ENCODE measurements at places on chromosomes 11 and 22.

- no peak for DNase-seq
Measured at GRCh38 chr22:26903030-26903856, 245.9 kb downstream of the MIAT start.

GRCh38 chr11:92206441-92206840 is 18.2 kb upstream of the FAT3 start:
- no peak for DNase-seq

DNA sequence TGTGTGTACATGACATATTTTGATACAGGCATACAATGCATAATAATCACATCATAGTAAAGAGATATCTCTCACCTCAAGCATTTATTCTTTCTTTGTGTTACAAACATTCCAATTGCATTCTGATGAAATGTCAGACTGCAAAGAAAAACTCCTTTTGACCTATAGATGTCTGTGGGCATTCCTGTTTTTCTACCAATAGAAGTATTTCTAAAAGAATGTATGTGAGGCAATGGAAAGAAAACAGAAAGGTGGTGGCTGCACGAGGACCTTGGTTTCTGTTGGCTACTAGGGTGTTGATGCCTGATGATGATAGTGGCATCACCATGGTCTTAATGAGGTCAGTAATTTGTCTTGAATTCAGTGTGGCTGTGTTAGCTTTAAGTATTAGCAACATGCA is 137.0 kb upstream of the ANO3 start:
- DNase-seq, result no peak

DNA sequence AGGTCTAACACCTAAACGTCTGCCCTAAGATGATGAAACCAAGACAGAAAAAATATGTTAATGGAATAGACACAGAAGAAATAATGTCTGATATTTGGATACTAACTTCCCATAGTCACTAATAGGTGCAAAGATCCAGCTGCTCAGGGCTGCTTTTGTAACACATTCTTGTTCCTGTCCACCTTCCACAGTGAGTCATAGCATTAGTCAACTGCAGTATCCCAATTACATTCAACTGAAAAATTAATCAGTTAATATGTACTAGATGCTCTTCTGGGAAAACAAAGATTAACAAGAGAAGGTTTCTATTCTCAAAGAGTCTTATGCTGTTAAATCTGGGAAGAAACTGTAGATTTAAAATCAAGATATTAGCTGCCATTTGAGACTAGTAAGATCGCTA is 47.6 kb downstream of the HEPHL1 start:
- DNase-seq, result no peak

DNA sequence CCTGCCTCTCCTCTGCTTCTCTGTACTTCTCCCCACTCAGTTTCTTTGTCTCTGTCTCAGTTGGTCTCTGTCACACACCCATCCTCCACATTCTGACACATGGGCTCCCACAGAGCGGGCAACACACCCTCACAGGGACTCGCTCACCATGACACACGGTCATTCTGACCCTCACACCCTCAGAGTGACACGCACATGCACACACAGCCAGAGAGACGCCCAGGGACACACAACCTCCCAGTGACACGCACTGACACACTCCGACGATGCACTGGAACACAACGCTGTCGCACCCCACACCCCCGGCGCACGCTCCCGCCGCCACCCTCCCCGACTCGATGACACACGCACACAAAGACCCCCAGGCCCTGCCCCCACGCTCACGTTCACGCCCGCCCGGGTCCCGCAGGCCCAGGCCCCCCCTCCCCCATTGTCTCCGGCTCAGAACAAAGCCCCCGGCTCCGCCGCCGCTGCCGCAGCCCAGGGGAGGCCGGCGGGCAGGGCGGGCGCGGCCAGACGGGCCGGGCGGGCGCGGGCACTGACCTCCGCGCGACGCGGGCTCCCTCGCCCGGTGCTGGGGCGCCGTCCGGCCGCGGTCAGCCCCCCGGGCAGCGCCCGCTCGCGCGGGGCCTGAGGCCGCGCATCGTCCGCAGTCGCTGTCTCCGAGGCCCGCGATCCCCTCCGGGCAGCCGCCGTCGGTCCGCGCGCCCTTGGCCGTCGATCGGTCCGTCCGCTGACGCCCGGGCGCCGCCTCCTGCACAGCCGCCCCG is 404 bp downstream of the DCHS1 start:
- no peak for DNase-seq

GRCh38 chr11:103892603-103893002 is 143.8 kb upstream of the DDI1 start:
- no peak for DNase-seq

DNA sequence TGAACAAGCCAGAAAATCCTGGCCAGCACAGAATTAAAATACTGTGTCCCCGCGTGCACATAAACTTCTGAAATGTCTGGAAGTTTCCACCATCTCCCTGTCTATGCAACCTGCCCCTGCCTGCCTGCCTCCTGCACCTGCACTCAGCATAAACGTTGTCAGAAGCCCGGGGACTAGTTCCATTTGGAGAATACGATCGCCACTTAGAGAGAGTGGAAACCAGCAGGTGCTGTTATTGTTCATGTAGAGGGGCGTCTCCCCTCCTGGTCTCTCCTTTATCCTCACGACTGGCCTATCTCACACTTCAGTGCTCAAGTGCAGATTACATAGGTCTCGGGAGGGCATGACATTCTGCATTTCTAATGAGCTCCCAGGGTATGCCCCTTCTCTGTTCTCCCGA is 35.6 kb downstream of the MPPED1 start:
- DNase-seq, result no peak

GRCh38 chr11:122240638-122241037 is 124.6 kb upstream of the BLID start:
- DNase-seq, result no peak

- no peak for DNase-seq
Measured at GRCh38 chr11:121291896-121292494, 576 bp upstream of the SC5D start.

GRCh38 chr11:3964056-3964455 is 108.6 kb downstream of the STIM1 start:
- no peak for DNase-seq

- no peak for DNase-seq
Measured at GRCh38 chr11:116256215-116256614, 516.6 kb downstream of the BUD13 start.

GRCh38 chr22:36135306-36135980 is 25.1 kb downstream of the APOL3 start:
- DNase-seq, result no peak

DNA sequence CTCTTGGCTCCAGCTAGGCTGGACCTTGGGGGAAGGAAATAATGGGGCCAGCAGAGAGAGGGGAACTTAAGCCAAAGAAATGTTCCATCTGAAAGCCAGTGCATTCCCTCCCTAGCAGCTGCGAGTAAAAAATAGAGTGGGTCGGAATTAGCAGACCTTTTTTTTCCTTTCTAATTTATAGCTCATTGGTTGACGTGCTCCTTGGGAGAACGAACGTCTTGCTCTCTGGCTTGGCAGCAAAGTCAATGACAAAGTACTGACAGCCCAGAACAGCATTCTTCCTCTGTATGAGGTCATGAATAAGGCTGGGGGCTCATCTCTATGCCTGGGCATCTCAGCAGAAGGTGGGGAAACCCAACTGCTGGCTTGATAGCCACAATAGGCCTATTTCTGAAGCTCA is 65.0 kb downstream of the SEZ6L start:
- DNase-seq, result no peak

DNA sequence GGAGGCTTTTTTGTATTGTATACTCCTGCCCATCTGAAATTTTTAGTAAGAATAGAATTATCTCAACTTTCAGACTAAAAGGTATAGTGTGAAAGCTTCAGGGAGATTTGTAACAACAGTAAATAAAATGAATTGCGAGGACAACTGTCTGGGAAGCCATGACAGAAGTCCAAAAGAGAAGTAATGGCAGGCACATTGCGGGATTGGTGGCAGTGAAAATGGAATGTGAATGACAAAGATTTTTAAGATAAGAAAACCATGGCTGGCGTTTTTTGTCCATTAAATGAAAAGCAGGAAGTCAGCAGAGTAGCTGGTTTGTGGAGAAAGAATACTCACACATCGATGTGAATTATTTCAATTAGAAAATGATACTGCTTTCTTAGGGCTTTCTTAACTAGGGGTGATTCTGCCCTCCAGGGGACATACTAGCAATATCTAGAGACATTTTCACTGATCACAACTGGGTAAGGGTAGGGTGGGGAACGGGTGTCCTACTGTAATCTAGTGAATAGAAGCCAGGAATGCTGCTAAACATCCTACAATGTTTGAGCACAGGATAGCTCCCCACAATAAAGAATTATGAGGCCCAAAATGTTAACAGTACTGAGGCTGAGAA is 1.6 kb downstream of the NPAT start:
- no peak for DNase-seq

DNA sequence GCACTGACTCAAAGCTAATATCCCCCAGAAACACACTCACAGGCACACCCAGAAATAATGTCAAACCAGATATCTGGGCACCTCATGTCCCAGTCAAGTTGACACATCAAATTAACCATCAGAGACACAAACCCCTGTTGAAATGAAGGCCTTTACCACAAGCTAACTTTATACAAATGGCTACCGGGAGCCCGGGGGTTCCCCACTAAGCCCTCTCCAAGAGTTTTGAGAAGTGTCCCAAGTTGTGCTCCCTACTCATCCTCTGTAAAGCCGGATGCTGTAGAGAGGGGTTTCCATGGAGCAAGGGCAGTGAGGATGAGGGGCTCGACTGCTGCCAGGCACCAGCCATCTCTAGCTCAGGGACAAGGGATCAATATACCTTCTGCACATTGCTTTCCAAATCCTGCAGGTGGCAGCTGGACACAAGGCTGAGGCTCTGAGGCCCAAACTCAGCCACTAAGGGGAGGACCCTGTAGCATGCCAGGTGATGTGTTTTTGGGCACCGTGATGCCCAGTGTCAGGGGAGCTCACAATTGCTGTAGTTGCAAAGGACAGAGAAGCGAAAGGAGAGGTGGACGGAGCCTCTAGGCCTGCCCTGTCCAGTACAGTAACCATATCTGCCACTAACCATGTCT is 145.7 kb downstream of the TTC17 start:
- no peak for DNase-seq

- no peak for DNase-seq
Measured at GRCh38 chr11:121576531-121576930, 123.8 kb upstream of the SORL1-AS1 start.

GRCh38 chr22:32518381-32518780 is 43.8 kb downstream of the FBXO7 start:
- DNase-seq, result no peak

GRCh38 chr11:726278-727220 is 20.5 kb downstream of the EPS8L2 start:
- DNase-seq, result no peak

DNA sequence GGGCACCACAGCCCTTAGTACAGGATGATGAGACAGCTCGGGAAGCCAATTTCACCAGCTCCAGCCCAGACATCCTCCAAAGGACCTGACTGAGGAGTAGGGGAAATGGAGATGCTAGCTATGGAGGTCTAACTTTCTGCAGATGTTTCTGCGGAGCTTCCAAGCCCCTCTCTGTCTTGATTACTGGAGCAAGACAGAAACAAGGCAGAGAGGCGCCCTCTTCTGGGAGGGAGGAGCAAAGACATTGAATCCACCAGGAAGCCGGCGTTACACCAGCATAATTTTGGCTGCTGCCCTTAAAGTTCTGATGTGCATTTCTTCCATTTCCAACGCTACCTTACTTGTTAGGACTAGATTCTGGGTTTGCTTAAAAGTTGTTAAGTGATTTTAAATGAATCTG is 107.3 kb upstream of the HSD17B12 start:
- no peak for DNase-seq

GRCh38 chr11:69293819-69294505 is at the start of gene MYEOV:
Gene MYEOV (plus strand): TSS chr11:69294155. CDS start chr11:69295355, 1,200 bp downstream.
- no peak for DNase-seq

DNA sequence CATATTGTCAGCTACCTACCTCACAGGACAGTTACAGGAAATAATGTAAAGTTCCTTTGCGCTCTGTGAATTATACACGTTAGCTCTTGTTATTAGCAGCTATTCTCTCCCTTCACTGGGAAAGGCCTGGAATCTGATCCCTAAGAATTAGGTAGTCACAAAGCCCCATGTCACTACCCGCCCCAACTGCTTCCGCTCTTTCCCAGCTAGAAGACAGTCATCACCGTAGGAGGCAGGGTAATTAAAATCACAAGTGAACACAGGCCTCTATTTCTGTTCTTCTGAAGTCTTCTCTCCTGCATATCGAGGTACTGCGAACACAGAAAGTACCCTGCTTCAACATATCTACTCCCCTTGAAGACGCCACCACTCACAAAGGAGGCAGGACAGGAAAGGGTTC is 12.6 kb upstream of the AHNAK start:
- no peak for DNase-seq

DNA sequence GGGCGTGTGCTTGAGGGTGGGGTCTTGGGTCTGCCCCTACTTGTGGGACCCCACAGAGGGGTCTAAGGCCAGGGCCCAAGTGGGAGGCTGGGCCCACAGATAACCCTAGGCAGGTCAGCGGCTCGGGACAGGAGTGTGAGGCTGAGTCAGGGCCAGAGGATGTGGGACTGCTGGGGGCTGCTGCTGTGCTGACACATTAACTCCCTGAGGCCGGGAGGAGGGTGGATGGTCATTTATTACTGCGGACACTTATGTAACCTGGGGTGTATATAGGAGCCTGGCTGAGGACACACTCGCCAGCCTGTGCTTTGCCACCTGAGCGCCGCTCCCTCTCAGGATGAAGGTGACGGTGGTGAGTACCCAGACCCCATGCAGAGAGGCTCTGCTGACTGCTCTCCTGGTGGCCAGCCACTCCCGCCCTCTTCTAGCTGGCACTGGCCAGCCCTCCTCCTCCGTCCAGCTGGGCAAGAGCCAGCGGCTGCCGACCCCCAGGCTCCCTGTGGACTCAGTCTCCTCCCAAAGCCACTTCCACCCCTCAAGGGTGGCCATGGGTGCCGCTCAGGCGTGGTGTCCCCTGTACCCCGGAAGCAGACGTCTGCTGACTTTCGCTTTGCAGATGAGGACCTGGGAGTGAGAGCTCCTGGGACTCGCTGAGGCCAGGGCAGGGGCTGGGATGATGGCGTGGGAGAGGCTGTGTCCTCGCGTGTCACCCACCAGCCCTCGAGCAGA is at the start of gene MIOX:
Gene MIOX (plus strand): TSS at position 299 of the 729 bp plus-strand sequence. CDS start 39 bp downstream, at position 338.
- DNase-seq, result no peak

- no peak for DNase-seq
Measured at GRCh38 chr11:83033972-83034672, 37.6 kb downstream of the RAB30 start.

Measured in stimulated activated CD4-positive, alpha-beta T cell treated with anti-CD3 and anti-CD28 coated beads, Interleukin-1b, Interleukin-23, amount 100 ng/mL, for 1 hour (primary cell).